T-helper 1 cell (primary cell): ENCODE measurements at places on chromosomes 2 and 18.

GRCh38 chr18:72675394-72675793 is 131.3 kb upstream of the CBLN2 start:
- no peak for DNase-seq

DNA sequence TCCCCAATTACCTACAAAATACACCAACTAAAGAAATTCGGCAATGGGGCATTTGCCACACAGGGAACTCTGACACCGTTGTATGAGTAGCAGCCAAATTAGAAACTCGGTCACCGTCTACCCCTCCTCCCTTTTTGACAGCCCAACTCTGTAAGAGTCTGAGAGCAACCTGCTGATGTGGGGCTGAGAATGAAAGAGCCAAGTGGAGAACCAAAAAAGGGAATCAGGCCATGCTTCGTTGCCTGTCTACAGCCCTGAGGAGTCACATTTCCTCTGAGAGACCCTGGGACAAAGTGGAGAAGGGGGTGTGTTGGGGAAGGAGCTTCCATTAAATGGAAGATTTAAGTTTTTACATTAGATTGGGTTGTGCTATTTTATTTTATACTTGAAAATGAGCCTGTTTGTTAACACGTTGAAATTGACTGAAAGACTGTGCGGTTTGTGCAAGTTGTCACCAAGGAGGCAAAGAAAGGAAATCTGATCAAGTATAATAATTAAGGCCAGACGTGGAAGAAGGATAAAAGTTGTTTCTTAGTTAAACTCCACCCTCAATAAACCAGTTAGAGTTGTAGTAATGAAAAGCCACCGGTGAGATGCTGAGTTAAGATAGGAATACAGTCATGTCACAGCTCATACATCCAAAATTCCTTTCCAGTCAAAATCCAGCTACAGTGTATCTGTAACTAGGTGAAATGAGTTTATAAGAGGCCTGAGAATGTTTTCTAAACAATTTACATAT is 131.7 kb upstream of the CREB1 start:
- no peak for DNase-seq

GRCh38 chr2:221107424-221107823 is 464.7 kb downstream of the EPHA4 start:
- no peak for DNase-seq

- DNase-seq = no peak
Observed at GRCh38 chr2:41941831-41942230, 106.0 kb upstream of the PKDCC start.
